Activated CD4-positive, alpha-beta T cell treated with anti-CD3 and anti-CD28 coated beads for 4 hours (primary cell): ENCODE measurements at places on chromosomes 2 and 18.
A peak's percentile ranks its signal among the peaks of the same experiment; 100 is the strongest.

DNA sequence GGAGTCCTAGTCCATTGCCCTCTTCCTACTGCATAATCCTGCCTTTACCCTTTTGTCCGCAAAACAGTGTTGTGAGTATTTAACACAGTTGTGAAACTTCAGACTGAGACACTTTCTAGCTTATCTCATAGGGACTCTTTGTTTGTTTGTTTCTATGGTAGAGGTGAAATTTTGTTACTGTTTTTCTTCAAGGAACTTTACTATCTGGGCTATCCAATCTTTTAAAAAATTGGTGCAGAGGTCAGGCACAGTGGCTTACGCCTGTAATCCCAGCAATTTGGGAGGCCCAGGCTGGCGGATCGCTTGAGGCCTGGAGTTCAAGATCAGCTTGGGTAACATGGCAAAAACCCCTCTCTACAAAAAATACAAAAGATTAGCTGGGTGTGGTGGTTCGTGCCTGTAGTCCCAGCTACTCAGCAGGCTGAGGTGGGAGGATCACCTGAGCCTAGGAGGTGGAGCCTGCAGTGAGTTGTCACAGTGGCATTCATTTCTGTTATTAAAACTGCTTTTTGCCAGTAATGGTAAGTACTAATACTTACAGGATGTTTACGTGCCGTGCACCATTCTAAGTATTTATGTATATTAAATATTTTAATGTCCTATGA lies 18.8 kb downstream of the GMCL1 start:
- no peak for DNase-seq

- DNase-seq = no peak
Measured at GRCh38 chr2:134705861-134706586, 12.8 kb downstream of the TMEM163 start.

DNA sequence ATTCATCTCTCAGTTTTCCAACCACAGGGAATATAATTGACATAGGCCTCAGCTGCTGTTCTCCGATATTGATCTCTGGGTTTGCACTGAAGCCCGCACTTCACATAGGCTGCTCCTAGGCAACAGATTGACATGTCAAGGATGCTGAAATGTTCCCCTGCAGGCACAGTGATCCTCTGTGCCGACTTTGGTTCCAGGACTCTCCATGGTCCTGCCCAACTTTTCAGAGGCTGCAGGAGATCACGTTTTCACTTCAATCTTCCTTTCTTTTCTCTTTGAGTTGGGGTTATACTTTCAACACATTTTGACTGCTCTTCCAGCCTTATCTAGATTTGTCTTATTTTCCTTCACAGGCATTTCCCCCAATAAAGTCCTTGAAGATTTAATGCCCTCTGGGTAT lies 1361.0 kb downstream of the DSC3 start:
- no peak for DNase-seq

GRCh38 chr2:152600697-152601096 lies 116.6 kb downstream of the PRPF40A start:
- no peak for DNase-seq

DNA sequence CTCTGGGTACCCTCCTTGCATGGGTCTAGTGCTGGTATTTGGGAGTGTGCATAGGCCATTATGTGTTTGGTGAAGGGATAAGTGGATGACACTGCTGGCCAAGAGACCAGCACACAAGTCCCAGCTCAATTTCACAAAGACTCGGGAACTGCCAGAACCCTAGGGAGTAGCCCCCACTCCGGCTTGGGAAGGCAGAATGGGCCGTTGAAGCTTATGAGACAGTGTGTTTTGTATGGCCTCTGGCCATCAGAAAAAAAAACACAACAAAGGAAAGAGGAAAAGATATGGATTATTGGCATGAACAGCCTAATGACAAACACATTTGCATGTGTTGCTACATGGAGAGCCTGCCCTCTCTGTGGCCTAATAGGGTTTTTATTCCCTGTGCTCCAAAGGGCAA lies 144.2 kb downstream of the TTC32 start:
- no peak for DNase-seq

GRCh38 chr2:83536556-83536955 lies 922.5 kb downstream of the SUCLG1 start:
- DNase-seq = no peak

GRCh38 chr2:46779447-46779941 lies 136.1 kb downstream of the MCFD2 start:
- DNase-seq = no peak

- DNase-seq = no peak
Measured at GRCh38 chr18:27184115-27185024, 738 bp downstream of the CHST9 start.

- no peak for DNase-seq
Measured at GRCh38 chr2:180991361-180991760, 11.0 kb downstream of the UBE2E3 start.

DNA sequence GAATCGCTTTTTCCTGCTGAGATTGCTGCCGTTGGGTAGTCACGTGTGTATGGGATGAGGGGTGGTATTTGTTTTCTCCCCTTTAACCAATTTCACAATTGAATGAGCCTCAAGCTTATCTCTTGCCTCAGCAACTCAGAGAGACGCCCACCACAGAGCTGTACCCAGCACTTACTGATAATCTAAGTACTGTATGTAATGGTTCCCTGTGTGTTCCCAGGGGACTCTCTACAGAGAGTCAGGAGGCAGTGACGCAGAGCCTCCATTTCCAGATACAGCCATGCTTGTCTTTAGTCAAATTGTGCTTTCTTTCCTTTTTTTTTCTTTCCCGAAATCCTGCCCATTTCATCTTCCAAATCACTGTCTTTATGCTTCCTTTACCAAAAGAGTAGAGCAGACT lies 1102.1 kb upstream of the KLHL29 start:
- no peak for DNase-seq

GRCh38 chr2:203637471-203638167 lies 68.8 kb upstream of the CD28 start:
- DNase-seq = no peak

DNA sequence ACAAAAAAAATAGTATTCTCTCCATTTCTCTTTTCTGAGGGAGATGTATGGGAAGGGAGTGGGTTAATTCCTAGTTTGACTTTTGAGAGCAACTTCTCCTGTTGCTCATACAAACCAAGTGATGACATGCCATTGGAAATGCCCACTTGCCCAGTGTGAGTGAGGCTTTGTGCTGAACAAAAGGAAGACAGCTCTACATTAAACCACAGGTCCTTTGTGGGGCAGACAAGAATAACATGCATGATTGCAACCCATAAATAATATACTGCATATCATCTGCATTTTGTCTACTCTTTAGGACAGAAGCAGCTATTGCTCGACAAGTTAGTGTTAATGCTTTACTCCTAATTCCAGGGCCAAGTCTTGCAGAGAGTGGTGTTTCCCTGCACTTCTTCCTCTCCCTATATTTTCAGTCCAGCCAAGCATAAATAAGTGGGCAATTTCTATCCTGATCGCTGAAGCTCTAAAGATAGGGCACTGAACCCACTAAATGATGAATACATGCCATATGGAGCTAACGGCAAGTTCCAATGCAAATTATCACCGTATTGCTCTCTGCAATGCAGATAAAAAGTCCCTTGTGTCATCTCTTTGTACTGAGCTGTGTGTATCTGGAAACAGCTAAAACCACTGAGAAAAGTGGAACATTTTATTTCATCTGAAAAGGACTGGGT lies 19.4 kb upstream of the EHBP1 start:
- no peak for DNase-seq

GRCh38 chr2:45259547-45260160 lies 250.4 kb upstream of the SIX2 start:
- DNase-seq = no peak

- DNase-seq = no peak
Measured at GRCh38 chr2:121947674-121948073, 192.2 kb downstream of the TSN start.

DNA sequence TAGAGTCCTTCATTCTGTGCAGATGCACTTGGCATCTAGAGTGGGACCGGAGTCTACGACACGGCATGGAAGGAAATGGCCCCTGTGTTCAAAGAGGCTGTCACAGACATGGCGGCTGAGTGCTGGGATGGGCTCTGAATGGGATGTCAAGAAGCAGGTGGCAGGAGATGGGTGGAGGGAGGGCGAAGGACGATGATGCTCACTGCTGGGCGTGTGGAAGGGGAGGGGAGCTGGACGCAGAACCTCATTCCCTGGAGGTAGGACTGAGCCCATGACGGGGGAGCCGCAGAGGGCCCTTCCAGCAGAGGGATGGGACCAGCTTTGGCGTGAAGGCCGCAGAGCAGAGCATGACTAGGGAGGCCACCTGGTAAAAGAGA lies 18.8 kb upstream of the ALPI start:
- DNase-seq = no peak

GRCh38 chr2:111702119-111702803 lies 181.7 kb downstream of the ANAPC1 start:
- DNase-seq = peak; percentile 55

DNA sequence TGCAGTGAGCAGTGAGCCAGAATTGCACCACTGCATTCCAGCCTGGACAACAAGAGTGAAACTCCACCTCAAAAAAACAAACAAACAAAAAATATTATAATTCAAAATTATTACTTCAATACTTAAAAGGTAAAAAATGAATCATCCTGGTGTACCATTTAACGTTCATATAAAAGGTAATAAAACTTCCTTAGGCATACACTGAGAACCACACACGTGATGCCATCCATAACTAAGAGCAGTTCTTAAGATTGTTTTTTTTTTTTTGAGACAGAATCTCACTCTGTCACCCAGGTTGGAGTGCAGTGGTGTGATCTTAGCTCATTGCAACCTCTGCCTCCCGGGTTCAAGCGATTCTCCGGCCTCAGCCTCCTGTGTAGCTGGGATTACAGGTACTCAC lies 29.4 kb downstream of the YWHAQ start:
- DNase-seq = no peak

- no peak for DNase-seq
Measured at GRCh38 chr2:16303273-16303577, 362.4 kb downstream of the CYRIA start.

- DNase-seq = no peak
Measured at GRCh38 chr2:241107031-241107783, 5.1 kb upstream of the MTERF4 start.

GRCh38 chr2:171553858-171554257 lies 31.6 kb downstream of the CYBRD1 start:
- DNase-seq = no peak

- DNase-seq = no peak
Measured at GRCh38 chr2:143704451-143705106, 575.4 kb downstream of the ARHGAP15 start.

DNA sequence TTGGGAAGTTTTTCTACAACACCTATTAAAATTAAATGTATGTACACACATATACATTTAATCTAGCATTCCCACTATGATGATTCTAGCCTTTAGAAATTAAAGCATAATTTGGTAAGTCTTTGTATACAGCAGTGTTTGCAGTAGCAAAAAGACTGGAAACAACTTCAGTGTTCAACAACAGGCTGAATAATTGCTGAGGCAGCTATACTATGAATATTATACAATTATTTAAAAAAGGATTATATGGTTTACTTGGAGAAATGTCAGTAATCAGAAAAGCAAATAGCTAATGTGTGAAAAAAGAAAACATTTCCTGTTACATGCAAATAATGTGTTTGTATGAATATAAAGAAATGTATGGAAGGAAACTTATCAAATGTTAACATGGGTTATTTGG lies 1.4 kb upstream of the ZNF638 start:
- DNase-seq = no peak

DNA sequence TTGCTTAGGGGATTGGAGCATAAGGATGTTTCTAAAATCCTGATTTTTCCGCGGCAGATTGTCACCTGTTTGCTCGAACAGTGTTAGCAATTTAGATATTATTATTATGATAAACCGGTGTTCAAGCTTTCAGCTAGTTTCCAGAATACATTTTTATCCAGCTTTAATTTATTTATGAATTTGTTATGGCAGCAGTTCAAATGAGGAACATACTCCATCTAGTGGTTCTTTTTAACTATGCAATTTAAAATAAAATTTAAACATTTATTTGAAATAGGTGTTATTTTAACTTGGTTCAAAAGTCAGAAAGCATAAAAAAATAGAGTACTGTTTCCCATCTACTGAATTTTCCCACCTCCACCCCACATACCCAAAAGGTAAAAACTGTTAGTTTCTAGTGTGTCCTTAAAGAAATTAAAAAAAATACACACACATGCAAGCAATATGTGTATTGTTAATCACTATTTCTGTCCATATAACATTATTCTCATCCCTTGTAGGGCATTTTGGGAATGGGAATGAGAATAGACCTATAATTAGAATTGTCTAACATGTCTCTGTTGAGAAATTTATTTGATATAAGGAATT lies 23.2 kb downstream of the ACOXL start:
- DNase-seq = no peak

DNA sequence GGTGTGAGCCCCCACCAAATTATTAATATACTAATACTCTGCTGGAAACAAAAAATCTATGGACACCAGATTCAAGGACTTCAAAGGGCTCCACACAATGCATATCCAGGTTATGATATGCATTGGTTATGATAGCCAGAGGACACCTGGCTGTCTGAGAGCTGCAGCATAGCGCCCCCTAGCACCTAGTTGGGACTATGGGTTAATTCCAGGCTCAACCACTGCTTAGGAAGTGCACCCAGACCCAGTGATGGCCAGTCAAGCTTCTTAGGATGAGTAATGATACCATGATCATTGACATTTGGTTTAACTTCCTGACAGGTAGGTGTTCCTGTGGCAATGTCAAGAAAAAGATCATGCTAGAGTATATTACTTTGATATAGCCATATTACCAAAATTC lies 3.8 kb upstream of the FRZB start:
- no peak for DNase-seq

- no peak for DNase-seq
Measured at GRCh38 chr2:112891385-112891831, 19.6 kb upstream of the IL37 start.

DNA sequence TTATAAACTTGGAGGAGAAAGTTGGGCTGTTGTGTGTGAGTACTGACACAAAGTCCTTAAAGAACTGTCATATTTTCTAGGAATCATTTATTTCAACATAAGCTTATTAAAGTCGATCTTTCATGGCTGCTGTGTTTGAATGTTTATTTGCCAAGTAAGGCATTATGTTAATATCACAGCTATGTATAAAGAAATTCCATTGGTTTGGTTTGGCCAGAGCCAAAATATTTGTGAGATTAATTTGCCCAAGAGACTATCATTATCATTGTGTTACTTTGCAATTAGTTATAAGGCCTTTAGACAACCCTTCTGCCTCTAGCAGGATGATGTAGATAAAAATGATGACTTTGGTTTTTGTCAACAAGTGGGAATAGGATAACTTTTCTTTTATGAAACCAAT lies 240.6 kb upstream of the NT5C1B start:
- no peak for DNase-seq

- no peak for DNase-seq
Measured at GRCh38 chr2:22274661-22275060, 1110.3 kb upstream of the KLHL29 start.

- DNase-seq = no peak
Measured at GRCh38 chr18:49247781-49248180, 212.7 kb downstream of the DYM start.
